ENCODE measurements at places on chromosomes 4 and X.
A peak's percentile ranks its signal among the peaks of the same experiment; 100 is the strongest.

DNA sequence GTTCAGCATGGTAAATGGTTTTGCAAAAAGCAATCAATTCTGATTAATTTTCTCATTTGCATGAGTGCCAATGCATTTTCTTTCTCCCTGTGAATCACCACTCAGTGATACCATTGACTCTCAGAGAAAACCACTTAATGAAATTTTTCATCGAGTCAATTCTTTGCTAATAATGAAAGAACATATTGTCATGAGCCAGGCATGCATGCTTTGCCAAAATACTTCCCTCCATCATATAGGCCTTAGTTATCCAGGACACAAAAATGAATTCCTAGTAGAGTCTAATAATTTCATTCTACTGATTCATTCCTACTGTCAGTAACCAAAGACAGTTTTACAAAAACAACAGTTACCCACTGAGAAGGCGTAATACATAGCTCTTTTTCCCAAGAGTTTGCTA is 680.0 kb downstream of the TRIML1 start:
- no peak for DNase-seq

GRCh38 chr4:138558886-138559285 is 316.7 kb upstream of the SLC7A11 start:
- no peak for DNase-seq

- peak; percentile 12 for DNase-seq
Measured at GRCh38 chrX:31124536-31124935, 52.7 kb upstream of the FTHL17 start.

- DNase-seq: no peak
Measured at GRCh38 chr4:93828332-93828994, at the start of gene ATOH1. ATOH1 (plus strand) TSS chr4:93828753; CDS start chr4:93828927, 174 bp downstream.

- no peak for DNase-seq
Measured at GRCh38 chr4:183402771-183403170, 41.7 kb upstream of the CDKN2AIP start.

DNA sequence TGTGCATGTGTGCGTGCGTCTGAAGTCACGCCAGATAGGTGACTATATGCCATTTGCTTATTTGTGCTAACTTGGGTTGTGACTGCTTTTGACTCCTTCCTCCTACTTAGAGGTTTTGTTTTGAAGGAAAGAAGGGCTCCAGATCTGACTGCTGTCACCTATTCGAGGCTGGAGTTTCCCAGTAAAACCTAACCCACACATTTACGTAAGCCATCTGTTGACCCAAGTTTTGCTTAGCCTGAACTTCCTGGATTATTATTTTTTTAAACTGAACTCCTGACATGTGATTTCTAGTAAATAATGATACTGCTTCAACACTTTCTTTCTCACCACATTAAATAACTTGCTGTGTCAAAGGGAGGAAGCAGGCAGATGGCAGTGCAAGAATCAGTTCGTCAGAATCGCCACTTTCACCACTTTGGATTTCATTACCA is 41.5 kb downstream of the DTHD1 start:
- no peak for DNase-seq

DNA sequence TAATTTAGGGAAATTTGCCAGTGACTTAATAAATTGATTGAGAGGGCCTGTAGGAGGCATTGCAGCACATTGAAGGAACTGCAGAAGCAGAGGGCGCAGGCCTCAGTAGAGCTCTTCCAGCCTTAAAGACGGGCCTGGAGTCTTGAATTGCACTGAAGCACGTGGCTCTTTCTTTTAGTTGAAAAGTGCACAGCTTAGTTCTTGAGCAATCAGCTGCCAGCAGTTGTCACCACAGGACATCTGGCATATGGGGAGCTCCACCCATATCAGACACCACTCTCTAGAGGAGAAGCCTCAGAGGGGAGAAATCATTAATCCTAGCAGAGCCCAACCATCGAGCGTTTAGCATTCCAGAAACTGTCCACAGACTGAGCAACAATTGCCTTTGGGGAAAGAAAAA is 16.0 kb upstream of the FGF16 start:
- no peak for DNase-seq

DNA sequence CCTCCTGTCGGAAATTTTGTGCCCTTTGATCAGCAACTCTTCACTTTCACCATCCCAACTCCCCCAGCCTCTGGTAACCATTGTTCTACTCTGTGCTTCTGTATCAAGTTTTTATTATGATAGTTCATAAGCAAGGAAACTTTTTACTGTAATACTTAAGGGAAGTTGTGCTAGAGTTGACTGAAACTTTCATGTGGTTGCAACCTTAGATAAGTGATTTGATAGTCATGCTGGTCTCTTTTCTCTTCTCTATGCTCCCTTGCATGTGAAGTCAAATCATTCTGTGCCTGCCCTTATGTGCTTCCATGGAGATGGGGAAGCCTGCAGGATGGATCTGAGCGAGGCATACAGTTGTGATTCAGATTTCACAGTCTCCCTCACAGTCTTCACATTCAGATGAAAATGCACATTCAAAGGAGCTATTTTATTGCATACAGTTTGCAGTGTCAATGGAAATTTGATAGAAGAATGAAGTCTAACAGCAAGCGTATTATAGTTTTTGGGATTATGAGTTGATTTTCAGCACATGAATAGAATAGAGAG is 1428.3 kb upstream of the TENM3 start:
- DNase-seq: no peak

- DNase-seq: no peak
Measured at GRCh38 chrX:68988865-68989264, 160.0 kb downstream of the EFNB1 start.

- no peak for DNase-seq
Measured at GRCh38 chrX:130336531-130336930, 3.2 kb upstream of the SLC25A14 start.

GRCh38 chrX:7635604-7636003 is 207.4 kb upstream of the VCX start:
- DNase-seq: no peak

GRCh38 chr4:119310826-119311225 is 11.1 kb downstream of the FABP2 start:
- no peak for DNase-seq

GRCh38 chr4:127421437-127421836 is 211.3 kb upstream of the INTU start:
- no peak for DNase-seq

DNA sequence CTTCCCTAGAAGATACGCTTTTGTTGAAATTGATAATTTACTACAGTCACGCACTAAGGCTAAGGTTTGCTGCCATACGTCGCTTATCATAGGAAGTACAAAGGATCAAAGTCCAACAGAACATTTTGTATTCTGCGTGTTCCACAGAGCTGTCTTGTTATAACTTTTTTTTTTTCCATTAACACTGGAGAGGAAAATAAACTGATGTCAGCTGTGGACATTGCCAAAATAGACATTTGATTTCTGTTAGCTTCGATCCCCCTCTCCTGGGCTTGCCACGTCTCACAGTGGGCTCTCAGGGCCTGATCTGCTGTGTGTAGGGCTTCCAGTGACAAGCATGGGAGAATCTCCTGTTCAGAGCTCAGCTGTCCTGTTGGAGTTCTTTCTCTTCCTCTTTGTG is 93.3 kb downstream of the SPATA18 start:
- peak; percentile 5 for DNase-seq

GRCh38 chrX:66110112-66110511 is 53.9 kb upstream of the HEPH start:
- DNase-seq: no peak

DNA sequence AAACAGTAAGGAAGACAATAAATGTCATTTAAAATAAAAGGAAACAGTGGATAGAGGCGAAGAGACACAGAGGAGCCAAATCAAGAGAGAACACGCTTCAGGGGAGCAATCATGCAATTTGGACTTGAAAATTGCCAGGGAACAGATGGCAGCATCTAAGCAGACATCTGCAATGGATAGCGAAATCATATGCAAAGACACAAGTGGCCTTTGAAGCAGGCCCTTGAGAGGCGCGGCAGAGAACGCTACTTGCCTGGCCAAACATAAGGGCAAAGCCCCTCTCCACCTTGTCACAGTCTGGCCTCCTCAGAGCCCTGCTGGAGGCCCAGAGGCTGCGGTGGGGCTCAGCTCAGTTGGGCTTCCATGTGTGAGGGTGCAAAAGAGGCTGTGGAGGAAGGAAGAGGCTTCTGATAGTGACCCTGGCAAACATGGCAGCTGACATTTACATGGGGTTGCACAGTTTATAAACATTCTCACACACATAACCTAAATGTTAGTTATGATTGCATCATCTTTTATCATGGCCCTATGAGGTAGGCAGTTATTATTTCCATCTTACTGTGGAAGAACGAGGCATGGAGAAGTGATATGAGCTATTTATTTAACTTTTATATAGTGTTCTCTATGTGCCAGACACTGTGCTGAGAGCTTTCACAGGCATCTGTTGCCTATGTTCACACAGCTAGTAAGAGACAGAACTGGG is 18.3 kb downstream of the ADGRG4 start:
- no peak for DNase-seq

- peak; percentile 79 for DNase-seq
Measured at GRCh38 chr4:24470666-24471485, 113.5 kb downstream of the DHX15 start.

GRCh38 chr4:184310881-184311709 is 93.4 kb upstream of the ENPP6 start:
- peak; percentile 85 for DNase-seq

- DNase-seq: no peak
Measured at GRCh38 chr4:40739347-40739746, 10.4 kb upstream of the NSUN7 start.

DNA sequence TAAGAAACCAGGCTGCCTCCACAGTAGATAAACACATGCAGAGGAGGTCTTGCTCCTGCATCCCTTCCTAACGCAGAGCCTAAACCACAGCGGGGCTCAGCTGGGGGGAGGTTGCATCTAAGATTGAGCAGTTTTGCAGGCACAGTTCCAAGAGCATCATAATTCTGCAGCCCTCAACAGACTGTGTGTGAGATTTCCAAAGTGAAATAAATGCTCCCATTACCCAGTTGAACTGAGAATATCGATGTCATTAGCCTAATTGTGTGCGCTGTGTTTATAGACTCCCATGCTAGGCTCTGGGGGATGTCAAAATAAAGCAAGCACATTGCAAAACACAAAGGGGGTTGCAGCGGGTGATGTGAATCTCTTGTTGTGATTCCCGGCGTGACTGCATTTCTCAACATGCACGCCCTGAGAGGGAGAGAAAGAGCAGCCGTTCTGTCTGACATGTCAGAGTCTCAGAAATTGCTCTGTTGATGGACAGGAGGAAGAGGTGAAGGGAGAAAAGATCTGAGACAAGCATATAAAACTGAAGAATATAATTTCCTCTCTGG is 150.0 kb upstream of the PSAPL1 start:
- no peak for DNase-seq

GRCh38 chr4:107801766-107802211 is 22.9 kb upstream of the SGMS2 start:
- DNase-seq: no peak

- no peak for DNase-seq
Measured at GRCh38 chrX:104281564-104281963, 26.8 kb upstream of the ESX1 start.

- DNase-seq: no peak
Measured at GRCh38 chrX:57266871-57267270, 19.6 kb upstream of the FAAH2 start.

GRCh38 chr4:159698336-159698735 is 595.5 kb downstream of the RAPGEF2 start:
- DNase-seq: no peak

DNA sequence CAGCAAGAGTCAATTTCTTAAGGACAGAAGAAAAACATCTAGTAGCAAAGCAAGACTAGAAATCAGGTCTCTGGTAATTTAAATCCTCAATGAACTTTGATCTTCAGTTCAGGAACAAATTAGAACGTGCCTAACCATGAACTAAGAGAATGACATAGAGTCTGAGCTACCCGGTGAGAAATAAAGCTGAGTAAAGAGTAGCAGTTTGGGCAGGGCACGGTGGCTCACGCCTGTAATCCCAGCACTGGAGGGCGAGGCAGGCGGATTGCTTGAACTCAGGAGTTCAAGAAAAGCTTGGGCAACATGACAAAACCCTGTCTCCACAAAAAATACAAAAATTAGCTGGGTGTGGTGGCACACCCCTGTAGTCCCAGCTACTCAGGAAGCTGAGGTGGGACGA is 37.7 kb downstream of the ACE2 start:
- DNase-seq: peak; percentile 32

DNA sequence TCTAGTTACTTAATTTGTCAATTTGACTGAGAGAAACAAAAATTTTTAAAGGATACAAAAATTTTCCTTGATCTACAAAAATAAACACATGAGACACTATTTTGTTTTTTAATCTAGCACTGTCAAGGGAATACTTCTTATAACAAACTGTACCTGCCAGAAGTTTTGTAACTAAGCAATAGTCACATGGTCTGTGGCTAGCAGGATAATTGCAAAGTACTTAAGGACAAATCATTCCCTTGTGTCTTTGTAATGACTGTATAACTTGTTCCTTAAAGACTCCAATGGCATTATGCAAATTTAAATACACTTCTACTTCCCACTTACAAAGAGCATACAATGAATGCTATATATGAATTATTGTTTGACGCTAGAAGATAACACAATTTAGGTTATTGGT is 25.1 kb upstream of the ANK2 start:
- no peak for DNase-seq

- no peak for DNase-seq
Measured at GRCh38 chr4:76488455-76488854, 53.4 kb downstream of the SHROOM3 start.

GRCh38 chr4:123676890-123677229 is 280.3 kb downstream of the SPRY1 start:
- DNase-seq: peak; percentile 55

Measured in stomach (tissue), 19 donors.